ENCODE measurements at places on chromosomes 5 and 9. TPM values are rescaled to one million over a fixed set of nuclear protein-coding genes. Genes with fewer than 3 reads are reported as not detected.

GRCh38 chr5:35138232-35138631 lies 90.5 kb upstream of the AGXT2 start:
- H3K27ac ChIP-seq, result no peak overlapping the region
- DNase-seq, result no peak
- no peaks in the 10 kb centered on the region for H3K27me3 ChIP-seq
- H3K36me3 ChIP-seq, result no peaks in the 10 kb centered on the region
- H3K4me1 ChIP-seq, result no peaks in the 10 kb centered on the region

- H3K27me3 ChIP-seq, result peaks cover 39% of the 10 kb centered on the region
- no peaks in the 10 kb centered on the region for H3K36me3 ChIP-seq
- peaks cover 7% of the 10 kb centered on the region for H3K4me1 ChIP-seq
These were observed 1.3 kb downstream of the KCNN2 start for GRCh38 chr5:114362977-114363761.

GRCh38 chr5:73908395-73908794 lies 282.4 kb downstream of the ARHGEF28 start:
- no peaks in the 10 kb centered on the region for H3K27me3 ChIP-seq
- peaks cover 5% of the 10 kb centered on the region for H3K4me1 ChIP-seq
- no peak for DNase-seq
- H3K36me3 ChIP-seq, result peaks cover 3% of the 10 kb centered on the region

- no peak overlapping the region for H3K4me3 ChIP-seq
- DNase-seq, result no peak
- H3K27me3 ChIP-seq, result no peaks in the 10 kb centered on the region
These were observed 102.7 kb downstream of the ADAMTS12 start for GRCh38 chr5:33788922-33789566.

- H3K4me3 ChIP-seq, result no peak overlapping the region
- no peaks in the 10 kb centered on the region for H3K27me3 ChIP-seq
- no peaks in the 10 kb centered on the region for H3K36me3 ChIP-seq
- H3K4me1 ChIP-seq, result no peaks in the 10 kb centered on the region
These were observed 660.7 kb upstream of the ADAMTS16 start for GRCh38 chr5:4479426-4479825.

GRCh38 chr9:81549500-81550206 lies 139.7 kb downstream of the TLE1 start:
- DNase-seq, result no peak
- H3K4me3 ChIP-seq, result no peak overlapping the region
- no peak overlapping the region for H3K27ac ChIP-seq
- H3K4me1 ChIP-seq, result peaks cover 20% of the 10 kb centered on the region
- no peaks in the 10 kb centered on the region for H3K27me3 ChIP-seq

GRCh38 chr5:66597183-66597757 lies 1.1 kb downstream of the MAST4 start:
- no peaks in the 10 kb centered on the region for H3K36me3 ChIP-seq
- no peaks in the 10 kb centered on the region for H3K27me3 ChIP-seq
- peak; percentile 37 for DNase-seq
- H3K4me3 ChIP-seq, result peak overlapping the region; percentile 69
- H3K27ac ChIP-seq, result no peak overlapping the region

- H3K27ac ChIP-seq, result no peak overlapping the region
- H3K27me3 ChIP-seq, result no peaks in the 10 kb centered on the region
- DNase-seq, result no peak
These were observed 63.1 kb upstream of the DEPDC1B start for GRCh38 chr5:60763061-60763460.

GRCh38 chr5:765948-766631 lies 18.4 kb downstream of the ZDHHC11B start:
- DNase-seq, result peak; percentile 2
- H3K27me3 ChIP-seq, result no peaks in the 10 kb centered on the region
- no peak overlapping the region for H3K4me3 ChIP-seq
- H3K36me3 ChIP-seq, result no peaks in the 10 kb centered on the region
- no peaks in the 10 kb centered on the region for H3K4me1 ChIP-seq
- no peak overlapping the region for H3K27ac ChIP-seq

DNA sequence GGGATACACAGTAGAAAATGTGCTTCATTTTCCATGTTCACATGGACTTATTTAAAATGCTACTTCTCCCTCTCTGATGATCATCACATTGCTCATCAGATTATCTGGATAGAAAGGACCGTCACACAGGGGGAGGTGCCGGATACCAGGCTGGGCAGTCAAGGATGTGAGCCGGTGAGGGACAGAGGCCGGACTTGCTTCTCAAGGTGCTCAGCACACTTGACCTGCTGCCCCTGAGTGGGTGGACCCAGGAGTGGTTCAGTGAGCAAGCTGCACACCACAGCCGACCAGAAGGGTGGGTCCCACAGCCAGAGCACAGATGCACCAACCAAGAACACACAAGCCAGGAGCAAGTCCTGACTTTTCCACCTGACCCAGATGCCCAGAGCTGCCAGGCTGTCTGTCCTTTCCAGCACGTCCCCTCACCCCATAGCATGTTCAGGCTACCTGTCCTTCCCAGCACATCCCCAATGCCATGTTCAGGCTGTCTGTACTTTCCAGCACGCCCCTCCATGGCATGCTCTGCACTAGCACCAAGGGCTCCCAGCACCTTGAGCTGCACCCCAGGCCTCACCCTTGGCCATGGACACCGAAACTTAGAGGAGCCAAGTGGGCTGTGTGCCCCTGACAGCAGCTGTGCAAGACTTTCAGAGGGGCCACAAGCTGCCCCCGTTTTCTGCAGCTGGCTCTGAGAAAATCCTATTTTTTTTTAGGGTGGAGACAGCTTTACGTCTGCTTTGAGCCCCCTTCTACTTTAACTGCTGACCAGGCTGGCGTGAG lies 77.8 kb downstream of the SECISBP2 start:
- no peak overlapping the region for H3K27ac ChIP-seq
- H3K27me3 ChIP-seq, result no peaks in the 10 kb centered on the region
- DNase-seq, result no peak
- no peak overlapping the region for H3K4me3 ChIP-seq
- peaks cover 94% of the 10 kb centered on the region for H3K36me3 ChIP-seq
- H3K4me1 ChIP-seq, result peaks cover 1% of the 10 kb centered on the region

DNA sequence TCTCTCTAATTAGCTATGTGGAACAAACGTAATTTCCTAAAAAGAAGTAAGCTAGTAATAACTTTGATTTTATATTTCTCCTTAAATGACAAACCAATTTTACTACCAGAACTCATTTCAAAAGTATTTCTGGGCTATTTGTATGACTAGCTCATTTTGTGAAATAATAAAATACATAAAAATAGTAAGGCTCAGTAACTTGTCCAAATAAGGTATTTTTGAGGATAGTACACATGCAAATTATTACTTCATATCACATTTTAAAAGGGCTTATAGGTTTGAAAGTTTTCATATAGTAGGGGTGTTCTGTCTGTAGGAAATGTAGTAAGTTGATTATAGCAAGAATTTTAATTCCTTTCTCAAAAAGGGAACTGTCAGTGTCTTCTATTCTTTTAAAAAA lies 26.5 kb downstream of the C9orf85 start:
- no peaks in the 10 kb centered on the region for H3K4me1 ChIP-seq
- H3K27me3 ChIP-seq, result no peaks in the 10 kb centered on the region
- DNase-seq, result no peak

- no peaks in the 10 kb centered on the region for H3K36me3 ChIP-seq
- H3K4me3 ChIP-seq, result no peak overlapping the region
- no peaks in the 10 kb centered on the region for H3K4me1 ChIP-seq
- H3K27me3 ChIP-seq, result no peaks in the 10 kb centered on the region
- no peak for DNase-seq
- H3K27ac ChIP-seq, result no peak overlapping the region
These were observed 41.2 kb upstream of the TRIO start for GRCh38 chr5:14101922-14102321.

DNA sequence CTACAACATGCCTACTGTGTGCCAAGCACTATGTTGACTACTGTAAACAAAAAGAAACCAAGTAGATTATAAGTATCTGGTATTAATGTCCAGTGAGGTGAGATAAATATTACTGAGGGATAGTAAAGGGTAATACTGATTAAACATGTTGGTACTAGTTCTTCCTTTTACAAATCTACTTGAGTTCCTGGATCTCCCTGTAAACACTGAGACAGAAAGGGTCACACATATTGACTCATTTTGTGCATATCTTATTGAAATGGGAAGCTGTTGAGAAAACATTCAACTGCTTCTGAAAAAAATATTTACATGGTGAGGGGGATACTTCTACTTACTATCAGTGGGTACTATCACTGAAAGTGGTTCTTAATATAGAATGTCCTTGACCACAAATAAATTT lies 24.3 kb downstream of the EFNA5 start:
- H3K27me3 ChIP-seq, result no peaks in the 10 kb centered on the region
- H3K27ac ChIP-seq, result no peak overlapping the region
- H3K4me3 ChIP-seq, result no peak overlapping the region

DNA sequence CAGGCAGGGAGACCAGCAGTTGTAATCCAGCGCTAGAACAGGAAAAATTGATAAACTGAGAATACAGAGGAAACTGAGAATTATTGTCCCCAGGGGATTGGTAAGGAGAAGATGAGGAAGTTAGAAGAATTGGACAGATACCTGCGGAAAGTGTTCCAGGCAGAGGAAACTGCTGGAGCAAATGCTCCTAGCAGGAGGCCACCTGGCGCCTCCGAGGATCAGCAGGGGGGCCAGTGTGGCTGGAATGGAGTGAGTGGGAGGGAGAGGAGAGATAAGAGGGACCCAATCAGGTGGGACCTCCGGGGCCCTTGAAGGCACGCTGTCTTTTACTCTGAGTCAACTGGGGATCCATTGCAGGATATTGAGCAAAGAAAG lies 695 bp upstream of the ANXA6 start:
- H3K4me1 ChIP-seq, result peaks cover 67% of the 10 kb centered on the region
- peak overlapping the region; percentile 90 for H3K27ac ChIP-seq
- H3K27me3 ChIP-seq, result no peaks in the 10 kb centered on the region
- H3K4me3 ChIP-seq, result peak overlapping the region; percentile 90
- DNase-seq, result peak; percentile 28

DNA sequence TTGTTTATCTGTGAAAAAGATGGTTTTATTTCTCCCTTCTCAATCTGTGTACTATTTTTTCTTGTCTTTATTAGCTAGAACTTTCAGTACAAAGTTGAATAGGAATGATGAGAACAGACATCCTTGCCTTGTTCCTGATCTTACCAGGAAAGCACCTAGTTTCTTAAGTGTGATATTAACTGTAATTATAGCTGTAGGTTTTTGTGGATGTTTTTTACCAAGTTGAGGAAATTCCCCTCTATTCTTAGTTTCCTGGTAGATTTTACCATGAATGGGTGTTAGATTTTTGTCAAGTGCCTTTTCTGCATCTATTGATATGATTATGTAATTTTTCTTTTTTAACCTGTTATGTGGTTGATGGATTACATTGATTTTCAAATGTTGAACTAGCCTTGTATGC lies 68.7 kb downstream of the KCNN2 start:
- H3K27ac ChIP-seq, result no peak overlapping the region
- H3K4me3 ChIP-seq, result no peak overlapping the region
- H3K36me3 ChIP-seq, result no peaks in the 10 kb centered on the region
- no peaks in the 10 kb centered on the region for H3K27me3 ChIP-seq
- H3K4me1 ChIP-seq, result no peaks in the 10 kb centered on the region
- DNase-seq, result no peak

GRCh38 chr5:177467436-177467835 lies 6.0 kb downstream of the DBN1 start:
- no peak overlapping the region for H3K27ac ChIP-seq
- peaks cover 34% of the 10 kb centered on the region for H3K4me1 ChIP-seq
- peaks cover 47% of the 10 kb centered on the region for H3K36me3 ChIP-seq
- no peak overlapping the region for H3K4me3 ChIP-seq

GRCh38 chr5:16090270-16090669 lies 89.3 kb downstream of the MARCHF11 start:
- no peak overlapping the region for H3K27ac ChIP-seq
- no peaks in the 10 kb centered on the region for H3K36me3 ChIP-seq
- H3K27me3 ChIP-seq, result no peaks in the 10 kb centered on the region
- H3K4me3 ChIP-seq, result no peak overlapping the region
- no peaks in the 10 kb centered on the region for H3K4me1 ChIP-seq

DNA sequence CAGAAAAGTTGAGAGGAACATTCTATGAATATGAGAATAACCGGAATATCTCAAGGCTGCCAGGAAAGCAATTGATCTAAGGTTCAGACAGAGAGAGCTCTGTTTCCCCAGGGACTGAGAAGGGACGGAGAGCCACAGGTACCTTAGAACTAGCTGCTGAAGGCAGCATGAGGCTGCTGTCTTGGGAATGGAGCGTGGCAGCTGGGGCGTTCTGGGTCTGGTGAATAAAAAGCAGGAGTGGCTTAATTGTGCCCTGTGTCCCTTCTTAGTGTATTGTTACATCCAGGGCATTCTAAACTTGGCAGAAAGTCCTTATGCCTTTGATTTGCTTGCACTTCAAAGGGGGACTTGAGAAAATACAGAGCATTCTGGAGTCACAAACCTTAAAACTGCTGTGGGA lies 434.5 kb downstream of the KDM4C start:
- no peaks in the 10 kb centered on the region for H3K27me3 ChIP-seq
- H3K27ac ChIP-seq, result no peak overlapping the region
- H3K4me1 ChIP-seq, result peaks cover 4% of the 10 kb centered on the region
- H3K4me3 ChIP-seq, result no peak overlapping the region
- DNase-seq, result no peak

GRCh38 chr9:94812343-94812742 lies 85.8 kb downstream of the AOPEP start:
- no peaks in the 10 kb centered on the region for H3K27me3 ChIP-seq
- no peak for DNase-seq
- H3K4me3 ChIP-seq, result no peak overlapping the region
- peaks cover 2% of the 10 kb centered on the region for H3K36me3 ChIP-seq
- no peak overlapping the region for H3K27ac ChIP-seq

DNA sequence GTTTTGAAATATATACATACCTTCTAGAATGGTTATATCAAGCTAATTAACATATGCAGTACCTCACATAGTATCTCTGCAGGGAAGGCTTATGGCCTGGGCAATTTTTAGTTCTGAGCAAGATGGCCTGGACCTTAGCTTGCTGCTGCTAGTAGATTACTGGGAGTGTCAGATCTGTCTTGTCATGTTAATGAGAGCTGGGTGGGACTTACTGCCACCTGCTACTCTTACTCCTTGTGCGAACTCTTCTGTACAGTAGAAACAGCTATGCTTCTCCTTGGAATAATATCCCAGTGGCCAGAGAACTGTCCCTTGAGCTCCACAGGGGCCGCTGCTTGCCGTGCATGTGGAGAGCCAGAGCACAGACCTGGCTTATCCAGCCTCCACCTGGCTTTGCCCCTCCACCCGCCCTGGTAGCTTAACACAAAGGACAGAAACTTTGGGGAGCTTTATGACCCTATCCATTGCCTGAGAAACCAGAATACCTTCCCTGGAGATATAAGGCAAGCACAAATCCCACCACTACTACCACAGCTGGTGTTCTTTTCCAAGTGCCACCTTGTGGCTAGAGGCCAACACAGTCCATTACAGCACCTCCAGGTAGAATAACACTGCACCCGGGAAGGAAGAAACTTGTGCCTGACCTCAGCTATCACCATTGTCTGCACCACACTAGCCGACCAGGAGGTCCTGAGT lies 74.4 kb upstream of the RUSC2 start:
- H3K36me3 ChIP-seq, result no peaks in the 10 kb centered on the region
- H3K4me3 ChIP-seq, result no peak overlapping the region
- H3K27ac ChIP-seq, result no peak overlapping the region
- no peaks in the 10 kb centered on the region for H3K4me1 ChIP-seq
- no peaks in the 10 kb centered on the region for H3K27me3 ChIP-seq
- no peak for DNase-seq

The CD274 gene
- 1.8 TPM for total RNA-seq

The NR6A1 gene
- 1.5 TPM for total RNA-seq

The ALAD gene
- total RNA-seq, result 42.9 TPM

The PCDH12 gene
- 4.1 TPM for total RNA-seq

The SPATA31C1 gene
- not detected for total RNA-seq

The PGM5 gene
- total RNA-seq, result 33.9 TPM

The PRDM9 gene
- not detected for total RNA-seq

The SNCAIP gene
- total RNA-seq, result 2.6 TPM

The BSPRY gene
- 2.2 TPM for total RNA-seq

Data from stomach (tissue), 19 donors.